ENCODE measurements at places on chromosomes 4 and X.

DNA sequence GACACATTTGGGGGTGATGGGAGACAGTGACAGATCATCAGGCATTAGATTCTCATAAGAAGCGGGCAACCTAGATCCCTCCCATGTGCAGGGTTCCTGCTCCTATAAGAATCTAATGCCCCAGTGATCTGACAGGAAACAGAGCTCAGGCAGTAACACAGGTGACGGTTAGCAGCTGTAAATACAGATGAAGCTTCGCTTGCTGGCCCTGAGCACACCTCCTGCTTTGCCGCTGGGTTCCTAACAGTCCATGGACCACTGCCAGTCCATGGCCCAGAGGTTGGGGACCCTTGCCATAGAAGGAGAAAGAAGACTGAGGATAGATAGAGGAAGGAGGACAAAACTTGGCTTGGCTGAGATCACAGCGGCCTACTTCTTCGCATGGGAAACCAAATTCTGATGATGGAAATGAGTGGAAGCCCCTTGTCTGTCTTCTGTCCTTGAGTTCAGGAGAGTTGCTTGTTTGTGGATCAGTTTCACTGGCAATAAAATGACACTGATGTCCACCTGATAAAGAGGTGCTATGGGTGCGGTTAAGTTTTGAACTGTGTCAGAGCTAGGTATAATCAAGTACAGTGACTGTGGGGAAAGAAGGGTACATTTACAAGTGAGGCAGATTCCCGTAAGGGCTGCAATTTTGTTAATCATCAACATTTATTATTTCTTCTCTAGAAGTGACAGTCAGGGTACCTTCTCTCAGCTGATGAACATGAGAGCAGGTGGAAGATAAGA, 1.7 kb upstream of the TIFA start:
- peaks cover 29% of the 10 kb centered on the region for H3K4me1 ChIP-seq
- H3K4me3 ChIP-seq = no peak overlapping the region
- peak; percentile 69 for DNase-seq
- peak overlapping the region; percentile 70 for H3K27ac ChIP-seq
- H3K27me3 ChIP-seq = no peaks in the 10 kb centered on the region

GRCh38 chrX:129540068-129540653, at the start of gene OCRL:
TSS of gene OCRL (plus strand) at chrX:129540259. CDS start at chrX:129540440, 181 bp downstream.
- no peaks in the 10 kb centered on the region for H3K27me3 ChIP-seq
- H3K36me3 ChIP-seq = no peaks in the 10 kb centered on the region
- peak within 1 kb of the TSS; percentile 76 for H3K4me3 ChIP-seq
- H3K27ac ChIP-seq = peak within 1 kb of the TSS; percentile 90
- H3K4me1 ChIP-seq = no peaks in the 10 kb centered on the region

- H3K36me3 ChIP-seq = no peaks in the 10 kb centered on the region
- H3K4me1 ChIP-seq = no peaks in the 10 kb centered on the region
- no peaks in the 10 kb centered on the region for H3K27me3 ChIP-seq
- no peak overlapping the region for H3K27ac ChIP-seq
Measured at GRCh38 chr4:47213106-47213505, 181.7 kb downstream of the GABRB1 start.

DNA sequence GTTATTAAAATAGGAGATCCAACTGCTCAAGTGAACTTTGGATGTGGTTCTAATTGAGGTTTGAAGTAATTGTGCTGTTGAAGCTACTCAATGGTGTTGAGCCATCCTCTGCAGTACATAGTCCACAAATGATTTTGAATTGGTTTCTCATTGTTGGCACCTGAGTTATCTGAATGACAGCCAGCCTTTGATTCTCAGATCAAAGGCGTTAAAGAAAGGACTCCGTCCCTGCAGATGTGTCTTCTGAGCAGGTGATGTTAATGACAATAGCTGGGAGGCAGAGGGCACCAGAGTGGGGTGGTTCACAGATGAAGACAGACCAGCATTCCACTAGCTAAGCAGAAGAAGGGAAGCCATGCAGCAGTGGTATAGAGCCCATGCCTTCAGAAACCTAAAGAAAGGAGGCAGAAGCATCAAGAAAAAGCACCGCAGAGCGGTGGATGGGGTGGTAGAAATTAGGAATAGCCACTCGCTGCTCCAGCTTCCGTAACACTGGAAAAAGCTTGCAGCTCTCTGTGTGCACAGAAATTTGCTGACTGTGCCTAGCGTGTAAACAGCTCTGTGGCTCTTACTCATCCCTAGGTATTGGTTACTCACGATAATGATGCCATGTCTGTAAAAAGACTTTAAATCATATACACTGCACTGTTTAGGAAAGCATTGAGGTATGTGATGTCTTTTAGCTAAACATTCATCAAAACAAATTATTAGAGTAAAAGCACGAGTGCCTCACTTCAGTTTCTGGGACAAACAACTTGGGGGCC, 79.2 kb upstream of the CLCN4 start:
- H3K27ac ChIP-seq = no peak overlapping the region
- H3K27me3 ChIP-seq = no peaks in the 10 kb centered on the region
- peaks cover 6% of the 10 kb centered on the region for H3K4me1 ChIP-seq

- H3K27me3 ChIP-seq = no peaks in the 10 kb centered on the region
- no peaks in the 10 kb centered on the region for H3K4me1 ChIP-seq
- no peaks in the 10 kb centered on the region for H3K36me3 ChIP-seq
Measured at GRCh38 chr4:136793848-136794247, 738.4 kb downstream of the PCDH18 start.

DNA sequence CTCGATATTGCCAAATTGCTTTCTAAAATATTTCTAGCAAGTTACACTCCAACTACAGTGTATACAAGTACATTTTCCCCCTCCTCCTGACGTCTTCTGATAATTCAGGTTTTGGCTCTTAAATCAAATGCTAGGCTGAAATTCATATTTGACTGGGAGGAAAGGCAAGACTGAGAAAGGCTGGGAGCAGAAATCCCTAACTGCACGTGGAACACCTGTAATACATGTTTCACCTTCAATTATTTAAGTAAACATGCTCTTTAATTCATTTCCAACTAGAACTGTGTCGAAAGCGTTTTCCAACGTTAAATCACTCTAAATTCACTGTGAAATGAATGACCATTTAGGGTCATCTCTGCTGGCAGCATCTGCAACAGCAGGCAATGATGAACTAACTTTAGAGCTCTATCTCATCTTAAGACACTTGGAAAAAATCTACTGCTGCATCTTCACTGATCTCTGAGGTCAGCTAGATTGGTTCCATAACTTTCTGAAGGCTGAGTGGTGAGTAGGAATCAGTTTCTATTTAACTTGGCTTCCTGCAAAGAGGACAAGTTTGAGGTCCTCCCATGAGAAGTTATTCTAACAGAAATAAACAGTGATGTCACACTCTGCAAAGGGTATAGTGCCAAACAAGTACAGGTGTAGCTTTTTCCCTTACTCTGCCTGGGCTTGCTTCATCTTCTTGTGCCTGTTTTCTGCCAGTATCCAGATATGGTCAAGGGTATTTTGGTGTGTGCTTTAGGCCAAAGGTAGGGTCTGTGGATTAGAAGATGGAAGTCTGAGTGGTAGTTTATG, 144.3 kb upstream of the PAK3 start:
- H3K27ac ChIP-seq = no peak overlapping the region
- H3K4me1 ChIP-seq = no peaks in the 10 kb centered on the region
- no peaks in the 10 kb centered on the region for H3K36me3 ChIP-seq
- DNase-seq = no peak
- no peaks in the 10 kb centered on the region for H3K27me3 ChIP-seq
- H3K4me3 ChIP-seq = no peak overlapping the region

- no peaks in the 10 kb centered on the region for H3K27me3 ChIP-seq
- DNase-seq = no peak
Measured at GRCh38 chr4:72797486-72797885, 228.5 kb upstream of the ADAMTS3 start.

DNA sequence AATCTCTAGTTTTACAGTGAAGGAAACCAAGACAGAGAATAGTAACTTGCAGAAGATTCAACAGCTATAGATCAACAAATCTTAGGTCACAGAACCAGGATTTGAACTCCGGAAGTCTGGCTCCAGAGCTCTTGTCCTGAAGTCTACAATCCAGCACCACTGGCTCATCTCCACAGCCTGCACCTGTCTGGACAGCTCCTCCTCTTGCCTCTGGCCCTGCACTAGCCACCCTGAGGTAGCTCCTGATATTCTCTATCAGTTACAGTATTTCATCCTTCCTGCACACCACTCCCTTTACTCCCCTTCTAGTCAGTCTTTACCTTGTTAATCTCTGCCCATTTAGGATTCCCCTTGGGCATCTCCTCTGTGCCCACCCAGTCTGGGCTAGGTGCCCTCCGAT, 58.1 kb upstream of the LNX1 start:
- H3K36me3 ChIP-seq = no peaks in the 10 kb centered on the region
- no peak overlapping the region for H3K4me3 ChIP-seq
- no peaks in the 10 kb centered on the region for H3K4me1 ChIP-seq
- no peak overlapping the region for H3K27ac ChIP-seq

DNA sequence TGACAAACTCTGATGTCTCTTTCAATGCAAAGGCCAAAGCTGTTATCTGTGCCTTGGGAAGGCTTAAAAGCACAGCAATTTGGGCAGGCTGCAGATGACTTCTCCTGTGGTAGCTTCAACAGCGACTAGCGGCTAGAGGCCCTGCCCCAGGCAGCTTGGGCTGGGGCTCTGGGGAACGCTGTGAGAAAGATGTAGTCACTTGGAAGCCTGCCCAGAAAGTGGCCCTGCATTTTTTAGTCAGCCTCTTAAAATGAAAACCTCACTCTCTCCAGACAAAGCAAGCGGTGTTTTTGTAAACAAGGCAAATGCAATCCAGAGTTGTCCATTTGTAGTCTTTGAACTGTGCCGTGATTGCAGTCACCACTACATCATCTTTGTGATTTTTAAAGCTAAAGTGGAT, 27.5 kb downstream of the PCYT1B start:
- no peaks in the 10 kb centered on the region for H3K4me1 ChIP-seq
- no peaks in the 10 kb centered on the region for H3K36me3 ChIP-seq
- H3K4me3 ChIP-seq = no peak overlapping the region
- H3K27ac ChIP-seq = no peak overlapping the region
- no peaks in the 10 kb centered on the region for H3K27me3 ChIP-seq

- no peaks in the 10 kb centered on the region for H3K4me1 ChIP-seq
- no peak for DNase-seq
Measured at GRCh38 chrX:5100004-5100403, 1128.7 kb downstream of the NLGN4X start.

GRCh38 chr4:3682236-3683076, 83.7 kb upstream of the ADRA2C start:
- DNase-seq = peak; percentile 21
- no peak overlapping the region for H3K4me3 ChIP-seq
- no peaks in the 10 kb centered on the region for H3K36me3 ChIP-seq
- no peaks in the 10 kb centered on the region for H3K4me1 ChIP-seq
- no peaks in the 10 kb centered on the region for H3K27me3 ChIP-seq

- H3K27ac ChIP-seq = no peak overlapping the region
- H3K27me3 ChIP-seq = no peaks in the 10 kb centered on the region
- DNase-seq = peak; percentile 56
- no peaks in the 10 kb centered on the region for H3K4me1 ChIP-seq
- H3K4me3 ChIP-seq = no peak overlapping the region
Measured at GRCh38 chrX:39813631-39814277, 284.0 kb downstream of the BCOR start.

GRCh38 chrX:3175659-3176438, 134.6 kb downstream of the ARSF start:
- no peak for DNase-seq
- H3K27ac ChIP-seq = no peak overlapping the region
- no peaks in the 10 kb centered on the region for H3K4me1 ChIP-seq
- H3K36me3 ChIP-seq = no peaks in the 10 kb centered on the region
- H3K27me3 ChIP-seq = no peaks in the 10 kb centered on the region
- H3K4me3 ChIP-seq = no peak overlapping the region
